ENCODE measurements at places on chromosomes 7 and 10.

GRCh38 chr10:63642808-63643207, 121.6 kb downstream of the REEP3 start:
- no peak for DNase-seq

DNA sequence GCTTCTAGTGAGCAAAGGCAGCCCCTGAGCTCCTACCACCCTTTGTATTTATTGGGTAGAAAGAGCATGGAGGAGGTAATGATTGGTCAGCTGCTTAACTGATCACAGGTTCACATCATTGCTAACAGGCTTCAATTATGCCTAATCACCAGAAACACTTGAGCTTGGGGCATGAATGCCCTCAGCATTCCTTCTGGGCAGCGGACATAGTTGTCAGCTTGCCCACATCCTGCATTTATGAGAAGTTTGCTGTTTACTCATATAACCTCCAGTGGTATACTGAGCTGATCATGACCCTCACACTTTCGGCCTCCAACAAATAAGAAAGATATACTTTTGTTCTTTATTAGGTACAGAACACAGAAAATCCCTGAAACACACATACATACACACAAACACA, 140.3 kb upstream of the ODAD2 start:
- peak; percentile 84 for DNase-seq

GRCh38 chr7:101990811-101991418, 173.5 kb downstream of the CUX1 start:
- DNase-seq = no peak

GRCh38 chr10:103849880-103850571, 5.3 kb downstream of the SH3PXD2A start:
- DNase-seq = peak; percentile 80

DNA sequence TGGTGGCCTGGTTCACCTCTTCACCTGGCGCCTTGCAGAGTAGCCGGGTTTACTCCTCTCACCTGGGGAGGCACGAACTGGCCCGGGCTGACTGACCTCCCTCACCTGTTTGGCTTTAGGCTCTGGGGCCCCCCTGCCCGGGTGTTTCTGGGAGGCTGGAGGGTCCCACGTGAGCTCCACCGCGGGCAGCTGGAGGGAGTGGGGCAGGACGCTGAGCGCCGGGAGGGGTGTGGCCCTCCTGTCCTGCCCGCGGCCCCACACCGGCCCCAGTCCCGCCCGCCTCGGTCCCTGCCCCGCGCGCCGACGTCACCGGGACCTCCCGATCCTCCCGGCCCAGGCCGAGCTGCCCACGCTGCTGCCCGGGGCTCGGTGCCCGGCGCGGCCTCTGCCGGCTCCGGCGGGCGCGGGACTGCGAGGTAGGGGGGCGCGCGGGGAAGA, at the start of gene AMZ1:
AMZ1 (plus strand) TSS at position 322 of the 438 bp plus-strand sequence. CDS start 12,250 bp downstream, outside the sequence.
- DNase-seq = peak; percentile 34

- DNase-seq = no peak
These were observed 45.0 kb downstream of the VOPP1 start for GRCh38 chr7:55527307-55527706.

- peak; percentile 58 for DNase-seq
These were observed 30.7 kb upstream of the EPC1 start for GRCh38 chr10:32377458-32378259.

DNA sequence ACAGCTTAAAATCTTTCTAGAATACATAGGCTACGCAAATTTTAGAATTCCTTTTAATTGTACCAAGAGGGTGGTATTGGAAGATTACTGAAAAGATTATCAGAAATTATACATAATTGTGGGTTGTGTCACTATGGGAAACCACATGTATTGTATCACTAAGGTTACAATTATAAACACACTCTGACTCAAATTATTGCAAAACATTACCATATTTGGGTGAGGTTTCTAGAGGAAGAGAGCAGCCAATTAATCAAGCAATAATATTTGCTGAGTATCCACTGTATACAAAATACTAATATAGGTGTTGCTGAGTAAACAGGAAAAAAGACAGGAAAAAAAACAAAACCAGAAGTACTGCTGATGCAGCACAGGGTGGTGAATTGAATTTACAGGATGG, 3.1 kb upstream of the CAPZA2 start:
- DNase-seq = peak; percentile 32

DNA sequence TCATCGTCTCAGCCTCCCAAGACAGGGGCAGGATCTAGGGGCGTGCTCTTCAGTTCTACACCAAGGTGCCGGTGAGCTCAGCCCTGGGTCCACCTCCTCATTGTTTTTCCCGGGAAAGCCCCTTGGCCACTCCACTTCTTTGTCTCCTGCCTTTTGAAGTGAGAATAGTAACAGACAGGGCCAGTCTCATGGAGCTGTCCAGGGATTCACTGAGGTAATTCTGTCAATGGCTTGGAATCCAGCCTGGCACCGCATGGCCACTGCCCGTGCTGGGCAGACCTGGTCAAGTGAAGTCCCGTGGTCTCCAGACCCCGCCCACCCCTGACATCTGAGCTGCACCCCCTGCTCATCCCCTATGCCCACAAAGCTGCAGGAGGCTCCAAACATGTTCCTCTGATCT, 138.9 kb downstream of the TNS3 start:
- DNase-seq = no peak

GRCh38 chr10:132666705-132667341, 119.1 kb downstream of the NKX6-2 start:
- no peak for DNase-seq

DNA sequence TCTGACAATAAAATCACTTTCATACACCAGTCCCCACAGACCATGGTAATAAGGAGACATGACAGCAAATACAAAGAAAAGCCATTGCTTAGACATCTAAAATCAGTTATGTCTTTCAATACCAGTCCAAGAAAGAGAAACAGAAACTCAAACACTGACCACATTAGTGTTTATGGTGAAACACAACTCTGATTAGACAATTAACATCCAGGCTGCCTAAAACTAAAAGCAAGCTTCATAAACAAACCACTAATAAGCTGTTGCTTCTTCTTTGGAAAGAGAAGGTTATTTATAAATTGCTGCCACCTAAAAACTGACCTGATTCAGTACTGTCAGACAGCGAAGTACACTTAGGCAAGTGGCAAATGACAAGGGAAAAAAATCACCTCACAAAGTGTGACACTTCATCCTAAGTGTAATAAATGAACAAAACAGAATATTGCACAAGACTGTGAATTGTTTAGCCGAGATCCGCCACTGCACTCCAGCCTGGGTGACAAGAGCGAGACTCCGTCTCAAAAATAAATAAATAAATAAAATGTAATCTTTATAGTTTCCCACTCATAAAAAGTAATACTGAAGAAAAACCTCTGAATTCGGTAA, 277.4 kb downstream of the PARD3 start:
- no peak for DNase-seq

GRCh38 chr10:91378061-91378460, 32.1 kb upstream of the HECTD2 start:
- DNase-seq = peak; percentile 83

DNA sequence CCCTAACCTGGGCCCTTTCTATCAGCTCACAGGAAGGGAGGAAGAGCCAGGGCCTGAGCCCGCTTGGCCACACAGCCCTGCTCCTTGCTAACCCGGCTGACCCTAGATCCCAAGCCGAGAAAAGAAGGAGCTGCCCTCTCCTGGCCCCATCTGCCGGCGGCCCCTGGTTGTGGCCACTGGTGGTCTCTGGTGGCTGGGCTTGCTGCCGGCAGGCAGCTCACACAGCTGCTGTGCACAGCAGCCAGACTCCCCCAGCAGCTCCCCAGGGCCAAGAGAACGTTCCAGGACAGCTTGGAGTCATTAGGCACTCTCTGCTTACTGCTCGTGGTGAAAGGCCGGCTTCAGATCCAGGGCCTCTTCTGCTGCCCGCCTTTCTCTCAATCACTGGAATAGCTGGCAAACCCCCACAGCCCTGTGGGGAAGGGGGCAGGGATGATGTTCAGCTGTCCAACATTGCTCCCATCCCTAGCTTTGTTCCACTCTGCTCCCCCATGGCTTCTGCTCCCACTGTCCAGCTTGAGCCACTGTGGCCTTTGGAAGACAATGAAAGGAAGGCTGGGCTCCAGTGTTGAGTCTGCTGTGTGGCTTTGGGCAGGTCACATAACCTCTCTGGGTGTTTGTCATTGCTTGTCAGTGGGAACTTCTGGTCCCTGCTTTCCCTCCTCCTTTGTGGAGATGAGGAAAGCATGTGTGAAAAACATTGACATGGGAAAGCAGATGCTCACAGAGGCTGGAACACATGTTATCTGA, 35.4 kb upstream of the COL13A1 start:
- no peak for DNase-seq

GRCh38 chr7:7970237-7970530, 1.6 kb downstream of the GLCCI1 start:
- no peak for DNase-seq

DNA sequence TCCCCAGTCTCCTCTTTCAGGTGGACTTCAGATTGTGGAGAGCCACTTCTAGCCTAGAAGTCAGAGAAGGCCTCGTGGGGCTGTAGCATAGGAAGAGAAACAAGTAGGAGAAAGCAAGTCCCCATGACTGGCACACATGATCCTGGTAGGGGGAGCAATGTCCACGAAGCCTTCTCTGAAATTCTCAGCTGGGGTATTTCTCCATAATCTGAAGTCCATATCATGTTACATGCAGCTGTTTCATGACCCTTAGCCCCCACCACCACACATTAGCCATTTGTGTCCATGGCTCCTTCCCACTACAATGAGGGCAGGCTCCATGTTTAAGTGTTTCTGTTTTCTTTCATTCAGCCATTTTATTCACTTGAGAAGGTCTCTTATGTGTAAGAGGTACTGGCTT, 43.2 kb downstream of the LAMB4 start:
- no peak for DNase-seq

GRCh38 chr10:61897671-61898434, 3.6 kb upstream of the ARID5B start:
- DNase-seq = peak; percentile 78

GRCh38 chr10:34535872-34536271, 279.2 kb downstream of the PARD3 start:
- no peak for DNase-seq

DNA sequence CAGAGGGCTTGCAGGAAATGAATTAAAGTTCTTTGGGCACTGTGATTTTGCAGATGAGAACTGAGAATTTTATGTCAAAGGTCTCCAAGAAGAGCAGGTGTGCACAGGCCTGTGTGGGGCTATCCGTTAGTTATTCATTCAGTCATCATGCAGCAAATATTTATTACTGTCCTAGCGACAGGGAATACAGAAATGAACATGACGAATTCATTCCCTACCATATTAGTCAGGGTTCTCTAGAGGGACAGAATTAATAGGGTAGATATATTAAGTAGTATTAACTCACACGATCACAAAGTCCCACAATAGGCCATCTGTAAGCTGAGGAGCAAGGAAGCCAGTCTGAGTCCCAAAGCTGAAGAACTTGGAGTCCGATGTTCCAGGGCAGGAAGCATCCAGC, 2.9 kb upstream of the MMP21 start:
- DNase-seq = no peak

GRCh38 chr10:108911814-108912541, 1011.3 kb downstream of the XPNPEP1 start:
- DNase-seq = peak; percentile 67

DNA sequence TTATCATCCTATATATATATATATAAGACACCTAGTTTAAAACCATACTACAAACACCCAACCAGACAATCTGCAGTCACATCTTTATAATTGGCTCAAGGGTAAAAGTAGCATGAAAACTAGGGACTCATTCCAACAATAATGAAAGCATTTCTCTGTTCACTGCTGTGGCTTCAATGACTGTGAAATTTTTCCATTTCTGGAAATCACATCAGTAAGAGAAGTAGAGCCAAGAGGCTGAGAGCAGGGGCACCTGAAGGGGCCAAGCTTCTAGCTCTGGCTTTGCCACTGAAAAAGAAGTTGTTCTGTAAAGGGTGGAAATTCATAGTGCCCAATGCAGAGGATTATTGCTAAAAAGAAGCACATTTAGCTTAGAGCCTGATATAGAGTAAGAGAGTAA, 158.6 kb upstream of the GLI3 start:
- peak; percentile 44 for DNase-seq

- DNase-seq = no peak
These were observed 446.2 kb downstream of the AUTS2 start for GRCh38 chr7:70044525-70044924.

DNA sequence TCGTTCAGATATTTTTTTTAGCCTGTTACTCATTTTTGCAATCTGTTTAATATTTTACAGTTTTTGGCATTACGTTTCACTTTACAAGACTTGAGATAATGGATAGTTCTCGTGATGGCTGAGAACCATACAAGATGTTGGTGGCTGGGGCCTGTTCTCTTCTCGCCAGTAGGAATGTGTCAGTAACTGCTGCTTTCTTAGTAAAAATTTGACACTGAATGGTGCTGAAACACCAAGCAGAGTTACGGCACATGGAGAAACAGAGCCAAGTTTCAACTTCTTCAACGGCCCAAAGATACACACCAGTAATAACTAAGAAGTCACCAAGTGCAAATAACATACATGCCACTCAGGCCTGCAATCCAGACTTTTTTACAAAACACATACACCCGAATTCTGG, 130.4 kb downstream of the NRP1 start:
- no peak for DNase-seq

DNA sequence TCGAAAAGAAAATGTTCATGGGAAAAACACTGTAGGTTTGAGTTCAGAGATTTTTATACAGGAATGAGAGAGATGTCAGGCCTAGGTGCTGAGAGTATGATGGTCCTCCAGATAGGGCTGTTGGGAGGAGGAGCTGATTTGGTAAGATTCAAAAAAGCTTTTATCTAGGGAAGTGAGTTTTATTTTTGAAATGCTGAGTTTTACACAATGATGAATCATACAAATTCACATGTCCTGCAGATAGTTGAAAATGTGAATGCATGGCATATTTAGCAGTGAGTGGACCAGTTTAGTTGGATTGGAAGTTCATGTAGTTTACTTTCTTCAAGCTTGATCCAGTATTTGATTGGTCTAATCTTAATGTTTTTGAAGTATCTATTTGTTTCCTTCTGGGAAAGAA, 154.8 kb downstream of the LRRC4 start:
- DNase-seq = no peak

- DNase-seq = peak; percentile 78
These were observed 55.8 kb upstream of the CDCA7L start for GRCh38 chr7:22001345-22002004.

DNA sequence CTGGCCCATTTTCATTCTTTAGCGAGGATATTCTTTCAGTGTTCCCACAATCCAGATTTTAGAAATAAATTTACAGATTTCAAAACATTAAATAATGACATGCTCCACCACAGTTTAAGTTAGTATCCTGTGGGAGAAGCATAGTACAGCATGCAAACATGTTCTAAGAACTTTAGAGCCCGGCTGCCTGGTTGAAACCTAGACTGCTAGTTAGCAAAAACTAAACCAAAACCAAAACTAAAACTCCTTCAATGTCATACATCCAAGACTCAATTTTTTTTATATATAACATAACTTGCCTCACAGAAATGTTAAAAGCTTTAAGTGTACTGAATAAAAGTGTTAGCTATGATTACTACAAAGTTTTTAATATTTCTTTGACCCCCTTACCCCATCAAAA, 17.0 kb downstream of the TRA2A start:
- DNase-seq = no peak

All from astrocyte of the hippocampus (primary cell).